ENCODE measurements at places on chromosomes 3 and 15.

GRCh38 chr3:107956991-107957900 lies 133.6 kb downstream of the CD47 start:
- DNase-seq = no peak

DNA sequence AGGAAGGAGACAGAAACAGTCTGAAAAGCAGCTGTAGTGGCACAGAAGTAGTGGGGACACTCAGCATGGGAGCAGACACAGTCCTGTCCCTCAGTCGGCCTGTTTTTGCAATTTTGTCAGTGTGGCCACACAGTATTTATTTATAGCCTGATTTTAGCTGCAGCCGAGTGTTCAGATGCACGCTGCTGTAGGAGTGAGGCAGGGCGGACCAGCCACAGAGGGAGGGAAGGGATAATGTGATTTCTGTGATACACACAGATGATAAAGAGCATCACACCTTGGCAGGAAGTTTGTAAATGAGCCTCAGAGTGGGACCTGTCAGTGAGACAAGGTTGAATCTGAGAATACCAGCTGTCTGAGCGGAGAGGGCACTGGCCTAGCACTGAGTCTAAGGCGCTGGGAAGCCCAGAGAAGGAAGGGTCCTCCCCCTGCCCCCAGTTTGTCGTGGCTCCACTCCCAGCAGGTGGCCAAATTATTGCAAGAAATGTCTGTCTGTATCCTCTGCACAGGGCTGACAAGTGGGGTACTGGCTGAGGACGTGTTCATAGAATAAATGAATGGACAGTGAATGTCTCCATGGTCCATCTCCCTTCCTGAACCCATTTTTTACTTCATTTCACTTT lies 3.8 kb downstream of the PSTPIP1 start:
- no peak for DNase-seq

DNA sequence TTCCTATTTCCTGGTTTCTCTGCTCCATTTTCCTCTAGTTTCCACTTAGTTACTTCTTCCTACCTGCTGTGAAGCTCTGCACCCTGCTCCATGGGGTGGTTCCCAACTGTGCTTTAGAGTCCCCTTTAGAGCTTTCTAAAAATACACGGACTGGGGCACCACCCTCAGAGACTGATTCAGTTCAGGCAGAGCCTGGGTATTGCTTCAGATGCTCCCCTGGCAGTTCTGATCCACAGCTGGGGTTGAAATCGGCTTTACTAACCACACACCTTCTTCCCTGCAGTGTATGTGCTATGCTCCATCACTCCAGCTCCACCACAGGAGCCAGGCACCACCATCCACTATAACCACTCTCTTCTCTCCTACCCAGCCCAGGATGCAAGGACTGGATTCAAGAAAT lies 12.6 kb downstream of the ANP32A start:
- no peak for DNase-seq

DNA sequence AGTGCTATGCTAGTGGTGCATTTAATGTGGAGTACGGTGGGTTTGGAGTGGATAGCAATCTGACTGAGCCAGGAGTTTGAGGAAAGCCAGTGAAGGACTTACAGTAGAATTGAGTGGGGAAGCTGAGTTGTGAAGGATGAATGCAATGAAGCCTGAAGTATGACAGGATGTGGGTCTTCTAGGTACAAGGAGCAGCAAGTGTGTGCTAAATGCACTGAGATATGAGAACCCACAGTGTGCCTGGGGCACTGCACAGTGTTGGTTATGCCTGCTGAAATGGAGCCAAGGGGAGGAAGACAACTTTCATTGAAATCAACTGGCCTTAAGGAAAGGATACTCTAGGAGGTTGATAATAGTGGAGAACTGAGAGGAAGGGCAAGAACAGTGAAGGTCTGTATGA lies 105.5 kb upstream of the MRPL3 start:
- no peak for DNase-seq

- no peak for DNase-seq
Observed at GRCh38 chr15:34109797-34110663, 8.1 kb downstream of the PGBD4 start.

DNA sequence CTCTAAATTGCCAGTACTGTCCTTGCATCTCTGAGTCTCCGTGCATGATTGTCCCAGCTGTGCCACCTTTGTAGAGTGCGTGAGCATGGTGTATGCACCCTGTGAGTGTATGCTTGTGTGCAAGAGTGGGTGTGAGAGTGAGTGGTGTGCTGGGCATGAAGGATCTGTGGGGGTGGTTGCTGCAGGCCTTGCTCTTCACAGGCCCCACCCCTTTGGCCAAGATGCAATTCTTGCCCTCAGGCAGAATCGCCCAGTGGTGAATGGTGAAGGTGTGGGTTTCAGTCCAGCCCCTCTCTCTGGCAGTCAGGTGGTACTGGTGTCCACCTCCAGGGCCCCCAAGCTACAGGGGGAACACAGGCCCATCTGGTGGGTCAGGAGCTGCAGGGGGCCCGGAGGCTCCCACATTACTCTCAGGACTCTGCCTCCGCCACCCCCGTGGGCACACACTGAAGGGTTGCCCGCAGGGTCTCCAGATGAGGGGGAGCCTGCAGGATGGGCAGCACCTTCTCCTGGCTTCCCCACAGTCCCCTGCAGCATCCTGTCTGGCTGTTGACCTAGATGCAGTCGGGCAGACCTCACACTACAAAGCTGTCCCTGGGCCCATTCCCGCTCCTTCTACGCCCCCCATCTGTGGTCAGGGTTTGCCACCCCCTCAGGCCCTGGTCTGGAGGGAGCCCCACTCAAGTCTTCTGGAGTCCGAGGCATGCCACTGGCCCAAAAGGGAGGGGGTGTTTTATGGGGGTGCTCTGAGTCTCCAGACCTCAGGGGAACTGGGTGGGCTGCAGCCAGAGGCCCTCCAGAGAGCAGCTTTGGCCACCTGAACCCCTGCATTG lies 8.3 kb upstream of the ROPN1B start:
- DNase-seq = no peak

GRCh38 chr3:71428841-71429596 lies 154.5 kb downstream of the FOXP1 start:
- DNase-seq = no peak

All from D721Med (cell line).